Cardiac septum (tissue), 1 donor: ENCODE measurements at places on chromosomes 4 and X. TPM values are rescaled to one million over a fixed set of nuclear protein-coding genes. Genes with fewer than 3 reads are reported as not detected.

- DNase-seq: no peak
These were observed 22.4 kb downstream of the FAT1 start for GRCh38 chr4:186701273-186701672.

GRCh38 chr4:165834116-165834515 lies 38.9 kb upstream of the TLL1 start:
- DNase-seq: no peak

GRCh38 chrX:120402369-120402768 lies 40.5 kb downstream of the ATP1B4 start:
- no peak for DNase-seq

GRCh38 chr4:177131736-177132135 lies 177.9 kb upstream of the NEIL3 start:
- DNase-seq: no peak

GRCh38 chr4:106424426-106424825 lies 55.8 kb upstream of the GIMD1 start:
- no peak for DNase-seq

DNA sequence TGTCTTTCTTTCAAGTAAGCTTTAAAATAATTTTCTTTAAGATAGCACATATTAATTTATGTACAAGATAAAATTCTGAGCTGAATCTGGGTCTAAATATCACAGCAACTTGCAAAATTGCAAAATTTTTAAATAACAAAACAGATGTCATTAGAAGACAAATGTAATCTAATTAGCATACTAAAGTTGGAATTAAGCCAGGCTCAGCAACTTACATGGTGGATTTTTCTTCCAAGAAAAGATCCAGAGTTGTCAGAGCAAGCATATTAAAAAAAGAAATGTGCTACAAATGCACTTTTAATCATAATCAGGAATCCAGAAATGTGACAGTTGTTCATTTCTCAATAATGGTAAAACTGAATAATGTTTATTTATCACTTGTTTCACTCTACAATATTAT lies 906.9 kb upstream of the INTU start:
- DNase-seq: no peak

DNA sequence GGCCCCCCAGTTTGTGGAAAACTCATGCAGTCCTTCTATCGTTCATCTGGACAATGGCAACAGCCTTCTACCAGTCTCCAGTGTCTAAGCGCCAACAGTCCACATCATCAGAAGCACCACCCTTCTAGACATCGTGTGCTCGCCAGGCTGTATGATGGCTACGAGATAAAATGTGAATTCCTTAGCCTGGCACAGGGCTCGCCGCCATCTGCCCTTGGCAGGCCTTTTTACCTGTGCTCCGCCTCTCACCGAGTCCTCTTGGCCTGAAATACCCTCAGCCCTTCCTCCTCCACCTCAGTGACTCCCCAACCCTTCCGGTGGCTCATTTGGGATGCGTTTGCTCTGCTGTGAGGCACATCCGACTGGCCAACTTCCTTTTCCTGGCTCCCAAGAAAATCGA lies 15.9 kb upstream of the STS start:
- no peak for DNase-seq

DNA sequence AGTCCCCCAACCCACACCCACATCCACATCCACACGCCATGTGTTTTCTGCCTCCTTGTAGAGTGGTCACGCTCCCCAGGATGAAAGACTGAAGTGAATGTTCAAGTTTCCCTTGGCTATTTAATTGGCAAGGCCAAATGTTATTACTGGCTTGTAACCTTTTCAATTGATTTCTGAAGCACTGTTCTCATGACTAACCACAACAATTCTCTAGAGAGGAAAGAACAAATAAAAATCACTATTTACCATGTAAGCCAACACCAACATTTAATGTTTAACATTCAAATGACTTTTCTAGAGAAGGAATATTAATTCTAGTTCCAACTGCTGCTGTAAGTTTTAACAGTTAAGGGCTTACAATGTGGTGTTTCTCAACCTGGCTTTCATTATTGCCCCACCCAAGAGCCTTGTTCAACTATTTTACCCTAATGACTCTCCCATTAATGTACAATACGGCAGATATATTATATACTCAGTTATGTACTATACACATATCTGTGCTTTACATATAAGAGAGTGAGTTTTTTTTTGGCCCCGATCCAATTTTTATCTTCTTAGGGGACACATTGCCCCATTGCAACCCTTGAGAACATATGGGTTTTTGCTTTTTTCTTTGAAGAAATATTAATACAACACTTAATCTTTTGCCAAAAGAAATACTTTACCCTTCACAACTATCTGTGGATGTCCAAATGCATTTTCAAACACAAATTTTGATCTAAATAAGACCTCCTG lies 46.5 kb downstream of the RELL1 start:
- no peak for DNase-seq

- DNase-seq: no peak
These were observed 824.7 kb upstream of the TENM3 start for GRCh38 chr4:181418496-181418895.

DNA sequence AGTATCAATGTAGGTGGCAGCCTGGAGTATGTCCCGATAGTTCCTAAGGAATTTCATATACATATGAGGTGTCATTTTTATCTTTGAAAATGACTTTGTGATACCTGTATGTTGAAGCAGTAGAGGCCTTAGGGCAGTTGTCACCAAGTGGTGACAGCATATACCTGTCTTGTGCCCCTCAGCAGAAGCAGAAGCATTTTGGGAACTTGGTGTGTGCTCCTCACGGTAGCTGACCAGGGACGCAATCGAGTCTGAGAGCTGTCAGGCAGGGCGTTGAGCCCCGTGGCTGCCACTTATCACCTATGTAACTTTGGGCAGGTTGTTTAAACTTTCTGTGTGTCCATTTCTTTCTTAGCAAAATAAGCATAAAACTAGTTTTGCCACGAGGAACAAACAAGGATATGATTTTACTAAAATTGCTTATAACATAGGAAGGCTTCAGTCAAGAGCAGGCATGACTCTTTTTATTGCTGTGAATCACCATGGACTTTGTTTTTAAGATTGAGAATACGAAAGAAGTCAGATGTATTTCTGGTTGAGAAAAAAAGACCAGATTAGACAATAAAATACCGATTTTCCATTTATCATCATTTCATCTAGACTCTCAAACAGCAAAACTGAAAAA lies 161.5 kb downstream of the CPE start:
- no peak for DNase-seq

DNA sequence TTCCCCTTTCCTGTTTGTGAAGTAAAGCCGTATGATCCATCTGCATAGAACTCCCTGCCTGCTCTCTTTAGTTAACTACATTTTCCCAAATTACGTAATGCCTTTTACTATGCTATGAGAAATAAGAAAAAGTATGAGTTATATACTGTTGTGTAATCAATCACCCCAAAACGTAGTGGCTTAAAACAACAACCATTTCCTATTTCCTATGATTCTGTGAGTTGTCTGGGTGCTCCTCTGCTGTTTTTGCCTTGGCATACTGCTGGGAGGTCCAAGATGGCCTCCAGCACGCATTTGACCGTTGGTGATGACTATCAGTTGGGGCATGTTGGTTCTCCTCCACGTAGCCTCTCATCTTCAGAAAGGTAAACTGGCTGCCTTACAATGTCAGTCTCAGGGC lies 39.8 kb downstream of the BBS12 start:
- no peak for DNase-seq

DNA sequence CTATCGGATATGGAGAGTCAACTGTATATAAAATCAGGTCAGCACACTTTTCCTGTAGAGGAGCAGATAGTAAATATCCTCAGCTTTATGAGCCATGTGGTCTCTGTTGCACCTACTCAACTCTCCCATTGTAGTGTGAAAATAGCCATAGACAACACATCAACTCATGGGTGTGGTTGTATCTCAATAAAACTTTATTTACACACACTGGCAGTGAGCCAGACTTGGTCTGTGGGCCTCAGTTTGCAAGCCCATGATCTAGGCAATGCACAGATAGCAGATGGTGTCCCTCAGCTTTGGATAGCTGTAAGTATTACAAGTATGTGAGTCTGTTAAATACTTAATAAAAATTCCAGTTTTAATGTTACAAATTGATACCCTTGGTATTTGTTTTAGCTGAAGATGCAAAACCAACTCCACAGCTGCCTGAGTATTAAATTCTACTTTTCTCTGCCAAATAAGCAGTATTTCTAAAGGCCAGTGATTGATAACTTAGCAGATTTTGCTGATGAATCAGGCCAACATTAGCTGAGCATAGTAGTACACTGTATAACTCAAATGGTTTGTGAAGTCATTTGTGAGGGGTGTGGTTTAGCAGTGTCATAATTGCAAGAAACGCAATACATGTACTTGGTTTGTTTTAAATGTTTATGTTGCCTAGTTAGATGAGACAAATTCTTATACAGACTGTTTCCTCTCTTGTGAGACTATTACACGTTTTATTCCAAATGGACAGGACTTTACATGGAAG lies 87.3 kb downstream of the GPR143 start:
- no peak for DNase-seq

DNA sequence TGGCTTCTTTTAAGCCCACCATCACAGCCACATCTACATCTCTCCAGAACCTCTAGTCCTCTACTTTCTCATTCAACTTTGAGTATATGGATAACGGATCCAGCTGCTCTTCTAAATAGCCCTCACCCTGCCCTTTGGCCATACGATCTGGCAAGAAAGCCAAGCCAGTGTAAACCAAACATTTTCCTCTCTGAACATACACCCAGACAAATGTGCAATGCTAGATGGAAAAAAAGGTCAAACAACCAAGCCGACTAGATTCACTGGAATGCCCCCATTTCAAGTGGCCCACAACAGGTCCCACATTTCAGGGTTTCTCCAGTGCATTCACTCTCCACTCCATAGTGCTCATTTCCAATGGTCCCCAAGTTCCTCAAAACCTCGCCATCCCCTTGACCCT lies 24.0 kb downstream of the USP46 start:
- no peak for DNase-seq

GRCh38 chr4:78659264-78659663 lies 107.7 kb downstream of the ANXA3 start:
- no peak for DNase-seq

DNA sequence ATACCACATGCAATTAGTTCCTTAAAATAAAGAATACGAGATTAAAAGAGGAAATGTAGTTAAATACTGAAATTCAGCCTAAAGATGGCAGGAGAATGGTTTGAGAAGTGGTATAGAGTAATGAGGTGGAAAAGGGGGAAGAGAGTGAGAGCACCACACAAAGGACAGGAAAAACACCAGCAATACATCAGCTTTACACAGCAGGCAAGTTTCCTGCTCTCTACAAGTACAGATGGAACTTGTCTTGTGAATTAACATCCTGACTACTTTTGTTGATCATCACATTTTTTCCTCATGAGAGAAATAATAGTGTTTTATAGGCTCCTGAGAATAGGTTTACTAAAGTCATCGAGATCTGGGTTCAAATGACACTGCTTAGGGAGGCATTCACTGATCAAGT lies 2.9 kb upstream of the UNC5C start:
- DNase-seq: no peak

DNA sequence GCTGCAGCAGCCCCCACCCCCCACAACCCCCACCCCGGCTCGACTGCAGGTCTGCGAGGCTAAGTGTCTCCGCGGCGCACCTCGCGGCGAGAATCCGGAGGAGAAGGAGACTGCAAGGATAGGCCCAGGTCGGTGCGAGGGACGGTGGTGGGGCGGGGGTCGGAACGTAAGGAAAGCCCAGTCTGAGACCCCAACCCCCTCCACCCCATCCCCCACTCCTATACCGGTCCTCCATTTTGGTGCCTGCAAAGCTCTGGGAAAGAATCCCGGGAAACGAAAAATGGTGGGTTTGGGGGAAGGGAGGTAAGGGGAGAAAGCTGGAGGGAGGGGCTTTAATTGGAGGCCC lies 614 bp downstream of the BEX3 start:
- no peak for DNase-seq

- DNase-seq: no peak
These were observed 103.6 kb downstream of the EMCN start for GRCh38 chr4:100414016-100414790.

- no peak for DNase-seq
These were observed 53.9 kb upstream of the PDLIM3 start for GRCh38 chr4:185589067-185589836.

- no peak for DNase-seq
These were observed 76.1 kb upstream of the FAM241A start for GRCh38 chr4:112069110-112069509.

DNA sequence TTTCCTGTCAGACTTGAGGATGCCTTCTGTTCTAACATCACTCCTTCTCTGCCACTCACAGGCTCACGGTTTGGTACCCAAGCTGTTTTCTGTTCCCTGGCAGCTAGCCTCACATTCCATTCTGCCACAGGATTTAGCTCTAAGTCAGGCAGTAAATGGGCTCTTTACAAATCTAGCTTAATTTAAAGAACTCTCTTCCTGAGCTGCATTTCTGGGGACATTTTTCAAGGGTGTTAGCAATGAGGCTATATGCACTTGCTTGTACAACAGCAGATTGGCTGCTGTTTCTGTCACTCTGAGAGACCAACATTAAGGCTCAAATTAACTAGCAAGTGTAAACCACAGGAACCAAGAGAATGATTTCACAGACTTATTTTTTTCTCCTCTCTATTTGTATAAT lies 337.8 kb upstream of the NOCT start:
- no peak for DNase-seq

DNA sequence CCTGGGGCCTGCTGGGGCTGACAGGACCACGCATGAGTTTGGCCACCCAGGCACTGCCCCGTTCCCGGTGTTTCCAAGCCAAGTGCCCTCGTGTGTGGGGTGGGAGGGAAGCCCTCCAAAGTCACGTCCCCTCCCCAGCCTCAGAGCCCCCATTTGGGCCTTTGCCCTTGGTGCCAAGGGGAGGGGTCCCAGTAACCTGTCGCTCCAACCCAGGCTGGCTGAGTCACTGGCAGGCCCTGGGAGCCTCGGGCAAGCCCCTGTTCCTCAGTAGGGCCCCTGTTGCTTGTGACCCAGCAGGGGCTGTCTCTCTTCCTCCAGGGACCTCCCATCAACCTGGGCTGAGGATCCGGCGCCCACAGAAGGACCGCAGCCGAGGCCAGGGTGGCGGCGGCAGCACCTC lies 10.7 kb upstream of the HAUS7 start:
- DNase-seq: no peak

GALNTL6 gene
- total RNA-seq: not detected

RNF128 gene
- 0.32 TPM for total RNA-seq

RTL3 gene
- total RNA-seq: 0.24 TPM

KCNE5 gene
- total RNA-seq: 0.38 TPM

MAGEH1 gene
- 11.7 TPM for total RNA-seq

LUZP4 gene
- total RNA-seq: not detected

DLG3 gene
- total RNA-seq: 10.9 TPM

ZNF595 gene
- 5.3 TPM for total RNA-seq

SYP gene
- 1.2 TPM for total RNA-seq

PASD1 gene
- not detected for total RNA-seq

NXF3 gene
- 0.19 TPM for total RNA-seq

TNIP3 gene
- total RNA-seq: not detected
